Muscle of leg (tissue), 16 donors: ENCODE measurements at places on chromosomes 3 and 15.

- no peaks in the 10 kb centered on the region for H3K27me3 ChIP-seq
- no peaks in the 10 kb centered on the region for H3K4me1 ChIP-seq
- DNase-seq: no peak
- no peaks in the 10 kb centered on the region for H3K36me3 ChIP-seq
- no peak overlapping the region for H3K27ac ChIP-seq
These were observed 335.9 kb upstream of the WNT5A start for GRCh38 chr3:55823001-55823400.

DNA sequence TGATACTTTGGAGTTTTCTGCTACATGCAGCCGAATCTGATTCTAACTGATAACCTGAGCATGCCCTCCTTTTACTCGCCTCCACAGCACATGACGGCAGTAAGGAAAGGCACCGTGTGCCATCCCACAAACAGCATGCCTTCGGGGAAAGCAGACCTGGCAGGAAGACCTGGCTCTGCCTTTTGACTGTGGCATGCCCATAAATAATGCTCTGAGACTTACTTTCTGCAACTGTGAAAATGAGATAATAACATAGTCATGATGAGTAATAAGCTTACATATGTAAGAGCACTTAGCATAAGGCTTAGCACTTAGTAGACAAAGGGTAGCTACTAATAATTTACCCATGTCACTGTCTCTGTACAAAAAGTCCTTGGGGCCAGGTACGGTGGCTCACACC, 32.9 kb downstream of the MTHFS start:
- peaks cover 2% of the 10 kb centered on the region for H3K36me3 ChIP-seq
- H3K27ac ChIP-seq: no peak overlapping the region
- H3K27me3 ChIP-seq: no peaks in the 10 kb centered on the region
- H3K4me3 ChIP-seq: no peak overlapping the region

DNA sequence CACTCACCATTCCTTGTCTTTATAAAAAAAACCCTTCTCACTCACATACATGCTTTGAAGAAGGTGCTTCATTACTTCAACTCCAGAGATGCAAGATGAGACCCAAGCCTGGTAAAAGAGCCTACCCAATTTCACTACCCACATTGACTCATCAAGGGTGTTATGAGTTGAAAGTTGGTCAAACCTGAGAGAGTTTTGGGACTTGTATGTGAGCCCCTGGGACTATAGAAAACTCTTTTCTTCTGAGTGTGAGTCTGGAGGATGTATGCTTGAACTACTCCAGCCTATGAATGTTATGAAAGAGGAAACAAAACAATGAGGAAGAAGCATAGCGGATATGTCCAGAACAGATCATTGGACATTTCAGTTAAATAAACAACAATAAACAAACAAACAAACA, 106.5 kb upstream of the SATB1 start:
- no peaks in the 10 kb centered on the region for H3K36me3 ChIP-seq
- no peak for DNase-seq
- no peak overlapping the region for H3K4me3 ChIP-seq
- no peaks in the 10 kb centered on the region for H3K27me3 ChIP-seq

- H3K27me3 ChIP-seq: no peaks in the 10 kb centered on the region
- no peak for DNase-seq
- H3K4me1 ChIP-seq: no peaks in the 10 kb centered on the region
- H3K4me3 ChIP-seq: no peak overlapping the region
- no peaks in the 10 kb centered on the region for H3K36me3 ChIP-seq
- H3K27ac ChIP-seq: no peak overlapping the region
These were observed 34.5 kb downstream of the RASGRP1 start for GRCh38 chr15:38530113-38530512.

DNA sequence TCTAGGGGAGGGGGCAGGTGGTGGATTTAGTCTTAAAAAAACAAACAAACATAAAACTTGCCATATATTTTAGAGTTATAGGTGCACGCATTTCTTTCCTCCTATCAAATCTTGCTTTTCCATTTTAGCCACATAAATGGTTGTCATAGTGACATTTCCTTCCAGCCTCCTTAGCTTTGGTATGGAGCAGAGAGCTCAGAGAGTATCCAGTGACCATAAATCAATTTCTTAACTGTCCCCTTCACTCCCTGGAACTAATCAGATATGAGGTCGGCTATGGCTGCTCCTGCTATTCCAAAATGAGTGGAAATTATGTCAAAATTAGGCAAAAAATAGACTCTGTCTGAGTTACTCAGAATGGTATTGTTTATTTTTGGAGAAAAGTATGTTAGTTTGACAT, 164.5 kb downstream of the EBLN2 start:
- no peaks in the 10 kb centered on the region for H3K36me3 ChIP-seq
- H3K4me3 ChIP-seq: no peak overlapping the region
- H3K27me3 ChIP-seq: no peaks in the 10 kb centered on the region
- DNase-seq: no peak

- no peaks in the 10 kb centered on the region for H3K27me3 ChIP-seq
- no peak overlapping the region for H3K4me3 ChIP-seq
- H3K27ac ChIP-seq: peak overlapping the region; percentile 55
- DNase-seq: peak; percentile 17
These were observed 279.5 kb downstream of the NEK10 start for GRCh38 chr3:27089645-27090044.

- H3K36me3 ChIP-seq: peaks cover 17% of the 10 kb centered on the region
- peak; percentile 30 for DNase-seq
- no peak overlapping the region for H3K4me3 ChIP-seq
- no peak overlapping the region for H3K27ac ChIP-seq
- no peaks in the 10 kb centered on the region for H3K4me1 ChIP-seq
- H3K27me3 ChIP-seq: no peaks in the 10 kb centered on the region
These were observed 27.6 kb downstream of the ZNF589 start for GRCh38 chr3:48268381-48268935.

DNA sequence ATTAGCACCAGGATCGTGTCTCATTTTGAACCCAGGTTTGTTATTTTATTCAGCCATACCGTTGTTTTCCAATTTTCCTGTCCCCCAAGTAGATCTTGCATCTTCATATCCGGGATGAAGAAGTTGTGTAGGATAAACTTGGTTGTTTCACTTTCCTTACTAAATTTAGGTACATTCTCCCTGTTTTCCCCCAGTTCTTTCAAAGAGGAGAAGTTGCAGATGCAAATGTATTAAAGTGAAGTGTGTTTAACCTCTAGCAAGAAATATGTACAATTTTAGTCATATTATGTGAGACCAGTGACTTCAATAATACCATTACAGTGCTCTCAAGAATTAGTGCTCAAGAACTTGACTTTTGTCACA, 1.3 kb downstream of the ATXN7 start:
- DNase-seq: no peak
- H3K27me3 ChIP-seq: no peaks in the 10 kb centered on the region
- peak overlapping the region; percentile 71 for H3K27ac ChIP-seq
- H3K4me3 ChIP-seq: peak overlapping the region; percentile 67
- H3K4me1 ChIP-seq: peaks cover 10% of the 10 kb centered on the region
- peaks cover 3% of the 10 kb centered on the region for H3K36me3 ChIP-seq

GRCh38 chr3:133674290-133674919, 12.7 kb upstream of the TOPBP1 start:
- DNase-seq: no peak
- H3K27ac ChIP-seq: no peak overlapping the region
- H3K36me3 ChIP-seq: no peaks in the 10 kb centered on the region
- H3K27me3 ChIP-seq: peaks cover 38% of the 10 kb centered on the region
- no peak overlapping the region for H3K4me3 ChIP-seq

DNA sequence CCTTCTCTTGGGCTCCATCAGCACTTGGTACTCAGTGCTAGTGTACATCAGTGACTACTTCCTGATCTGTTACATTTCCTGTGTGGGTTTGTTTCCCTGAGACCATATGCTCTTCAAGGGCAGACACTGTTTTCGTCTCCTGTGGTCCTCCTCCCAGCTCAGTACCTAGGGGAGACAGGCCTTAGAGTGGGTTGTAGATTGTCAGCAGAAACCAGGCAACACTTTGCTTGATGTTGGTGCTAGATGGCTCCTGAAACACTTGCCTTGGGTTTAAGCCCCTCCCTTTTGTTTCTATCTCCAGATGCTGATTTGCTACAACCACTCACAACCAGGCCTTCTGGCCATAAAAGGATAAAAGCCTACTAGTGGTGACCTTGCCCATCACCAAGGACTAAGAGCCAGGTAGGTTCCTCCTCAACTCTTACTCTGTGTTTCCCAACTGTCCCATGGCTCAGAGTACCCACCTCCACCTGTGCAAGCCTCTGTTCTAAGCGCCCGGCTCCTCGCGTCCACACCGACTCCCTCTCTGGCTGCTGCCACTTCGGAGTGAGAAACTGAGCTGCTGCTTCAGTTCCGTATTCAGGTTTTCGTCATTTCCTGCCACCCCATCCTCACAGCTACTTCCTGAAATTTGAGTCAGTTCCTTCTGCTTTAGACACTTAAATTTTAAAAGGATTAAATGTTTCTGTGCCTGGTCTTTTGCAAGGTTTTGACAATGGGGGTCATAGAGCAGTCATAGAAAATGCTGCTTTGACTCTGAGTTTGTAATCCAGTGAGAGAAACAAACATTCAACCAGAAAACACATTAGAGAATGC, at the start of gene HCLS1:
Gene HCLS1, minus strand, starts transcription at position 548 of the 816 bp plus-strand sequence. CDS start 2,556 bp downstream, outside the sequence.
- peaks cover 19% of the 10 kb centered on the region for H3K4me1 ChIP-seq
- peak within 1 kb of the TSS; percentile 73 for H3K27ac ChIP-seq
- peak; percentile 69 for DNase-seq
- H3K27me3 ChIP-seq: no peaks in the 10 kb centered on the region
- peak within 1 kb of the TSS; percentile 14 for H3K4me3 ChIP-seq

DNA sequence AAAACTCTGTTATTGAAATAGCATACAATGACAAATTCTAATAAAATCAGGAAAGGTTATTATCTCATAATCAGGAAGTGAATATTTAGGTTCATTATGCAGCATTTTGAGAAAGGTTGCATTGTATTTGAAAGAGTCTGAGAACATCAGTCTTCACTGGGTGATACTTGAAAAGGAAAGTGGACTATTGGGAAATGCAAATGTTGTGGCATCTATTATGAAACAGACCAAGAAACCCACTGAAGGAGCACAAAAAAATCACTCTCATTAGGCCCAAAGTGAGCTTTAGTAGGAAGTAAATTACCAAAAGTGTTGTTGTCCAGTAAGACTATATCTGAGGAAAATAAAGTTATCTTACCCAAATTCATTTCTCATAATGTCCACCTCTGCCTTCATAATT, 90.8 kb downstream of the ZPLD1 start:
- no peaks in the 10 kb centered on the region for H3K27me3 ChIP-seq
- H3K4me3 ChIP-seq: no peak overlapping the region
- H3K36me3 ChIP-seq: no peaks in the 10 kb centered on the region
- H3K27ac ChIP-seq: no peak overlapping the region

DNA sequence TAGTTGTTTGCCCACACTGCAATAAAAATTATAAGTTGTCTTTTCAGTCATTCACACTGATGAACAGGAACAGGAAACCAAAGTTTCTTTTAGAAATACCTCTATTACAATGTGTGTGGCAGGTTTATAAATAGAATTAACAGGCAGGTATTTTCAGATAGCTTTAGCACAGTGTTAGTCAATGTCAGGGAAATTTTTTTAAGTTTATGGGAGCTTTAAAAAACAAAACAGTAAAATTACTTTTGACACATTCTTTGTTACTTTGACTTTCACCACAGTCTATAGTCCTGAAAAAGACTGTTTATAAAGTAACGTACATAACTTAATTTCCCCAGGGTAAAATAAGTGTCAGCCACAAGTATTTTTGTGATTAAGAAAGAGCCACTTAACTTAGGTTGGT, 38.1 kb downstream of the SERPINI1 start:
- no peak overlapping the region for H3K27ac ChIP-seq
- no peak overlapping the region for H3K4me3 ChIP-seq
- DNase-seq: no peak
- no peaks in the 10 kb centered on the region for H3K27me3 ChIP-seq
- no peaks in the 10 kb centered on the region for H3K4me1 ChIP-seq

GRCh38 chr3:20696388-20697150, 510.6 kb upstream of the SGO1 start:
- H3K4me1 ChIP-seq: no peaks in the 10 kb centered on the region
- peak; percentile 74 for DNase-seq
- no peaks in the 10 kb centered on the region for H3K27me3 ChIP-seq
- no peak overlapping the region for H3K27ac ChIP-seq

DNA sequence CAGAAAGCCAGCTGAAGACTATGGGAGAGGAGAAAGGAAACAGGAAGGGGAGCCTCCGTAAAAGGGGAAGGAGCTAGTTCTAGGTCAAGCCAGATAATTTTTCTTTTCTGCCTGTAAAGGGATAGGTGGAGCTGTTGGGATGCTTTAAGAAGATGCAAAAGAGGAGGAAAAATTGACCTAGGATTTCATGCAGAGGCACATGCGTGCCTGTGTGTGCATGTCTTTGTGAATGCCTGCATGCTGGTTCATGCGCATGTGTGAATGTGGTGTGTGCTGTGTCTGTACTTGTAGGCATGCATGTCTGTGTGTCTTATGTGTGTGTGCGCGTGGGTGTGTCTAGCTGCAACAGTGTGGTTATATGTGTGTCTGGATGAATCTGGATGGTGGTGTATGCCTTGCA, 27.3 kb downstream of the CCDC33 start:
- H3K4me1 ChIP-seq: peaks cover 17% of the 10 kb centered on the region
- no peaks in the 10 kb centered on the region for H3K27me3 ChIP-seq
- H3K4me3 ChIP-seq: no peak overlapping the region

DNA sequence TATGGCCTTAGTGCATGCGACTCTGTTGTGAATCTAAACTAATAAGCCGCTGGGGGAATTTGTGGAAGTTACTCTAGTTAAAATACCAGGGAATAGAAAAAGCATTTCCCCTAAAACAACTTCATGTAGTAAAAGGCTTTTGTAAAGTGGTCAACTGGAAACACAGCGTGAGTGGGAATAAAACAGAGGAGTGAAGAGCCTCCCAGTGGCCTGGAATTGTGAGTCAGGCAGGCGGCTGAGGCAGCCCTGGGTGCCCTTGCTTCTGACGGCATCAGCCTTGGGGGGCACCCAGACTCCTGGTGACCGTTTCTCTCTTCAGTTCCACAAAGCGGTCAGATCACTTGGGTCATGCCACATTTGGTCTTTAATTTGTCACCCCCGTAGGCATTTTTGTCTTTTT, 108.4 kb downstream of the GHSR start:
- no peaks in the 10 kb centered on the region for H3K4me1 ChIP-seq
- H3K27ac ChIP-seq: no peak overlapping the region
- H3K4me3 ChIP-seq: no peak overlapping the region
- H3K27me3 ChIP-seq: no peaks in the 10 kb centered on the region
